COR-L47 (cell line): ENCODE measurements at places on chromosomes 3 and 15.

DNA sequence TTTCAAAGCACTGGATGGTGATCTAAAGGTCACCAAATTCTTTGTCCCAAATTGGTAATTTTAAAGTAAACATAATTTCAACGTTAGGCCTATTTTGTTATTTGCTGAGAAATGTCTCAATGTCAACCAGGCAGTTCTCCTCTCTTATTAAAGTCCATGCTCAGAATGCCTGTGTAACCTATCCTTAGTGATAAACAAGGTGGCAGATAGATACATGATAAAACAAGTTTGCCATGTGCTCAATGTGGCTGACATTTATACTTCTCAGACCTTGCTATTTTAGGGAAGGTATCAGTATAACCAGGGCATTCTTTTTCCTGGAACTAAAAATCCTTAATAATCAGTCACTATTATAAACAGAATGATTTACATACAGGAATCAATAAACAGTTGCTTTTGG lies 8.5 kb downstream of the MBNL1 start:
- no peak for DNase-seq

GRCh38 chr3:133512416-133513089 lies 60.9 kb upstream of the CDV3 start:
- DNase-seq, result no peak

- no peak for DNase-seq
Measured at GRCh38 chr15:94526071-94526689, 294.8 kb downstream of the MCTP2 start.

- no peak for DNase-seq
Measured at GRCh38 chr15:32905481-32905880, 187.7 kb downstream of the GREM1 start.

DNA sequence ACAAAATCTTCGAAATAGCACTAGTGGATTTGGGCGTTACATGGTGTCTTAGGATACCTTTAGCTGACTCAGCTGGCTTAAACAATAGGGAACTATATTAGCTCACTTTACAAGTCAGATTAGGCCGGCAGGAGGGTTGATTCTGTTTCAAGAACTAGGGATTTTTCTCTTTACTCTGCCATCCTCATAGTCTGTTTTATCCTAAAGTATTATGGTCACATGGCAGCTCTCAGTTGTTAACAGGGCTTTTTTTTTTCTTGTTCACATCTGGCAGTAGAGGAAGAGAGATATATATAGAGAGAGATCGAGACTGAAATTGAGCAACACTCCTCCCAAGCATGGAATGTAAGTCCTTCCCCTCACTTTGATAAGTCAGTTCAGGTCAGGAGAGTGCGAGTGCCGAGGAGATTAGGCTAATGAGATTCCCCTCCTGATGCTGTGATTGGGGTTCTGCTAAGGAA lies 32.9 kb downstream of the CHP1 start:
- DNase-seq, result no peak

DNA sequence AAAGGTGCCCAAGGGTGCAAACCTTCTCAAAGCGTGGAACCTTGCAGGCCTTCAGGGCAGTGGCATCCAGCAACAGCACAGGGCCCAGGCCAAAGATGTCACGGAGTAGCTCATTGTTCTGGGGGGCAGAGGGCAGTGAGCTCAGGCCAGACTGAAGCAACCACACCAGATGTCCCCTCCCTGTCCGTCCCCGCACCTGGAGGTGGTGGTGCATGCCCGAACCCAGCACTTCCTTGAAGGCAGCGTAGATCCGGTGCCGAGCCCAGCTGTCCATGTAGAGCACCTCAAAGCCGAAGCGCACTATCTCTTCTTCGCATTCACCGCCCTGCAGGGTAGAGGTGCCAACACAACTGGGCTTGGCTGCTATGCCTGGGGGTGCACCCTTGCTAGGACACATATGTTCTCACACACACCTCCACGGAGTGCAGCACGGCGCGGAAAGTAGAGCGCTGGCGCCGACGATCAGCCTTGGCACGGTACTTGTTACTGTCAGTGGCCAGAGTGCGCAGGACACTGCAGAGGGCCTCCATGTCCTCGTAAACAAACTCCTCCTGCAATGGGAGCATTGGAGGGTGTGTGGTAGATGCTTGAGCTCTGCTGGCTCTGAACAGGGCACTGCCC lies 3.7 kb downstream of the IFRD2 start:
- no peak for DNase-seq

DNA sequence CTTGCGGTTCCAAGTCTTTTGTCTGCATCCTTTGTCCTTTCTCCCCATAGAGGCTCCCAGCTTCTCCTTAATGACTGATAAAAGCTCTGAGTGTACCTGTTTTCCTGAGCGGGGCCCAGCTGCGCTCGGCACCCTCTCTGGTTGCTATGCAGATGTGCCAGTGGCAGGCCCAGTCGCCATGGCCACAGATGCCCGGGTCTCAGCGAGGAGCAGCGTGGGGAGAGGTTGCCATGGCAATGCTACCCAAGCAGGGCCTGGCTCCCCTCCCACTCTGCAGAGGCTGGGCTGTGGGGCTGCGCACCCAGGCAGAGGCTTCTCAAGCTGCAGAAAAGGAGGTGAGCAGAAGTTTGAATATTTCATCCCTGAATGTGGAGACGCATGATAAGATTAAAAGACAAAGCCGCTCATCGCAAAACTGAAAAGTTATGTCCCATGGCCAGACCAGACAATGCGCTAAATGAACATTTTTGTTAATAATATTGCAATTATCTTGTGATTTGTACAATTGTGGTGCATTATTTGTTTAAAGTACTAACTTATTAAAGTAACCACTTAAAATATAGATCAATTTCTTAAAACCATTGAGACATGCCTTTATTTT lies 66.1 kb downstream of the TPRA1 start:
- DNase-seq, result peak; percentile 98

GRCh38 chr3:105606016-105606415 lies 239.3 kb downstream of the ALCAM start:
- DNase-seq, result no peak

DNA sequence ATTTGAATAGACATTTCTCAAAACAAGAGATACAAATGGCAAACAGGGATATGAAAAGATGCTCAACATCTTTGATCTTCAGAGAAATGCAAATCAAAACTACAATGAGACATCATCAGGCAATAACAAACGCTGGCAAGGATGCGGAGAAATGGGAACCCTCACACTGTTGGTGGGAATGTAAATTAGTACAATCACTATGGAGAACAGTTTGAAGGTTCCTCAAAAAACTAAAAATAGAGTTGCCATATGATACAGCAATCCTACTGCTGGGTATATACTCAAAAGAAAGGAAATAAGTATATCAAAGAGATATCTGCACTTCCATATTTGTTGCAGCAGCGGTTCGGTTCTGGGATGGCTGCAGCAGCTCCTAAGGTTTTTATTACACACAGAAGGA lies 16.8 kb upstream of the LARS2 start:
- DNase-seq, result no peak

GRCh38 chr15:95410757-95411156 lies 919.7 kb upstream of the NR2F2 start:
- DNase-seq, result no peak

DNA sequence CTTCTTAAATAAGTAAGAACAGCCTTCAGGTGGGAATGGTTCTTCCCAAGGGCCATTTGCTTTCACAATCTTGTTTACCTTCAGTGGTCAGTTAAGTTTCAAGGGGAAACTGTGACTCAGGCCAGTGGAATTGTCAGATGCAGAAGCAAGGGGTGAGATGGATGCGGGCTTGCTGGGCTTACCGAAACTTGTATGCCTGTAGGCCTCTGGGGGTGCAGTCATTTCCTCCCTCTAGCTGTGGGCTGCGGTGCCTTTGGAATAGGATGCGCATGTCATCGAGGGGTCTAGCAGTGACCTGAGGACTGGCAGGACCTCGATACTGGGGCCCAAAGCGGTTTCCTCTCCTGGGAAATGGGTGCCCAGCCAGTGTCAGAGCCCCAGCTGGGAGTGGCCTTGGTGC lies 121.6 kb downstream of the EEFSEC start:
- no peak for DNase-seq

DNA sequence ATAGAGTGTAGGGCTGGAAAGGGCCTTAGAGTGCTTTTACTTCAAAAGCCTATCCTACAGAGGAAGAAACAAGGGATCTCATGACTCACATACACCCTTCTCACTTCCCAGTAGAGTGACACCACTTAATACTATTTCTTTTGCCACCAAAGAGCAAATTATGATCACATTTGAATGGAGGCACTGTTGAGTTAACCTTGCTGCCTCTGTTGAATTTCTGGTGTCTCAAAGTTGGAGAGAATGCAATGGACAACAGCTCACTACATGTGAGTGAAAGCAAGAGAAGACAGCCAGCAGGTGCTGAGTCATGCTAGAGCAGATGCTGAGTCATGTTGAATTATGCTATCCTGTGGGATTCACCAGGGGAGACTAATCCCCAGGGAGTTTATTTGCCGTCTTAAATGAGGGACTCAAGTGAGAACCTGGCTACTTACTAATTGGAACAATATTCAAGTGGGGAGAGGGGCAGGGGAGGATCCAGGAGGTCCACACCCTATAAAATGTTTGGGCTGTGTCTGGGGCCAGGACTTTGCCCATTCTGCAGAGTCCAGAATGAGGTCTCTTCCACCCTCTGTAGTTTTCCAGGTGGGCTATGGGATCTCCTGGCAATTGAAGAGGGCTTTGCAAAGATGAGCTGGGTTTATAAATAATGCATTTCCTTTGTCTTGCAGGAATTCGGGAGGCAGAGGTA lies 35.8 kb downstream of the ST8SIA2 start:
- no peak for DNase-seq

DNA sequence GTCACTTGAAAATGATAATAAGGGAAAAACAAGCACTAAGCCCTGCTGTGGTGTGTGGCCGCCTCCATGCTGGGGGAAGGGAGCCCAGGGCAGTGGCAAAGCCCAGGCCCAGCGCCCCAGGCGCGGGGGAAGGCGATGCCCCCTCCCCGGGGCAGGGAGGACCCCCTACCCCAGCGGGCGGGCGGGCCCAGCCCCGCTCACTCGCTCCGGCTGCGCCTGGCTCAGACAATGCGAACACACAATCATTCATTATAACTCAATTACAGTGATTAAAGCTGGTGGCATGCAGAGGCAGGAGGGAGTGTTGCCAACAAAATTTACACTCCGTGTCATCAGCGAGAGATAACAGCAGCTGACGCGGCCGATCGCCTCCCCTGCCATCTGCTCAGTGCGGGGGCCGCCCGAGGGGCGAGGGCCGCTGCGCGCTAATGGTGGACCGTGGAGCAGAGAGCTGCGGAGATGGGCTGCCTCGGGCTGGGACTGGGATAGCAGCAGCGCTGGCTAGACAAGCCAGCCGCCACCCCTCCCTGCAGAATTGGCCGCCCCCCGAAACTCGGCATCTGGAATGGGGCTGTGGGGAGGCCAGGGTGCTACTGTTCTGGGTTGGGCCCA lies 64.1 kb downstream of the TLE3 start:
- DNase-seq, result peak; percentile 96

DNA sequence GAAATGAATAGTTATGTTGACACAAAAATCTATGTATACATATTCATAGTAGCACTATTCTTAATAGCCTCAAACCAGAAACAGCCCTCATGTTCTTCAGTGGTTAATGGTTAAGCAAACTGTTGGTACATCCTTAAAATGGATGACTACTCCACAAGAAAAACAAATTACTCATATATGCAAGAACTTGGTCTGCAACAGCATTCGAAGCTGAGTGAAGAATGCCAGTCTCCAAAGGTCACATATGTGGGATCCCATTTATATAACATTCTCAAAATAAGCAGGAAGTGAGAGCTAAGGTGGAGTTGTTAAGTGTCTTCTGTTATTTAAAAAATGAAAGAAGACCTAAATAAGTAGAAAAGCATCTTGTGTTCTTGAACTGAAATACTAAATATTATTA lies 365.7 kb downstream of the GABRG3 start:
- DNase-seq, result no peak

DNA sequence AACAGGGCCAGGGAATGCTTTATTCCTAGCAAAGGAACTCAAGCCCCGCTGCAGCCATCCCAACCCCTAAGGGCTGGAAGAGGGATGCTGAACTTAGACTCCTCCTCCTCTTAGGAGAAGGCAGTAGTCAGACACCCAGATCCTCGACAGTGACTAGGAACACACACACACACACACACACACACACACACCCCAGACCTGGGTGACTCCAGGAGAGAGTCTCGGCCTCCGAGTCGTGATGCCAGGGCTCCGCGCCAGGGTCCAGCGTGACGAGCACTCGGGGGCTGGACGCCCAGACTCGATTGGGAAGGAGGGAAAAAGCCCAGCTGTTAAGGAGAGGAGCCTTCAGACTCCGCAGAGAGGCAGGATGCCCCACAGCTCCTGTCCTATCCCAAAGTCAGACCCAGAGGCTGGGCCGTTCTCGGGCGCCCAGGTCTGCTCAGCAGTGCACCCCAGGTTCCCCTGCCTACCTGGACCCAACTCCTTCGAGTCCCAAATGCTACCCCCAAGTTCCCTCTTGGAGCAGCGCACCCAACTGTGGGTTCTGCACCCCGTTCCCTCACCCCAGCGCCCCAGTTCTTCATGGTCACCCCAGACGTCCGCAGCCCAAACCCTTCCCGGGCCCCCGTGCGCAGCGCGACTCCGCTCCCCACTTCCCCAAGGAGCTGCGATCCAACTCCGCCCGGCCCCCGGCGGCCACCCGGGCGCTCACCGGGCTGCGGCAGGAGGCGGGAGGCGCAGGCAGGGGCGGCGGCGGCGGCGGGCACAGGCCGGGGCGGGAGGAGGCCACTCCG lies 421 bp downstream of the BMF start:
- DNase-seq, result no peak

GRCh38 chr3:70916375-70917055 lies 604.1 kb upstream of the MDFIC2 start:
- DNase-seq, result no peak

DNA sequence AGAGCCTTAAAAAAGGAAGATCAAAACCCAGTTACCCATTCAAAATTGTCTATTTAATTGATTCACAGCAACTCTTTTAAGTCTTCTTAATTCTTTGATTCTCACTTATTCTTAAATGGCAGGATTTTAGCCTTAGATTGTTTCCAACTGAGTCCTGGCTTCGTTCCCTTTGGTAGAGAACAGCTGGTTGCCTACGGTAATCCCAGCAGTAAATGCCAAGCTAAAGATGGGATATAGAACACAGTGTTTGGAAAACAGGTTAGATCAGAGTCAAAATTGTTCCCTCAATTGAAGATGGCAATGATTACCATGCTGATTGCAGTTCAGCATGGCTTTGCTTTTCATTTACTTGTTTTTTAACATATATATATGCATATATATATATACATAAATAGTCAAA lies 300.9 kb downstream of the PYDC2 start:
- DNase-seq, result no peak
